ENCODE measurements at places on chromosomes 11 and 22.

DNA sequence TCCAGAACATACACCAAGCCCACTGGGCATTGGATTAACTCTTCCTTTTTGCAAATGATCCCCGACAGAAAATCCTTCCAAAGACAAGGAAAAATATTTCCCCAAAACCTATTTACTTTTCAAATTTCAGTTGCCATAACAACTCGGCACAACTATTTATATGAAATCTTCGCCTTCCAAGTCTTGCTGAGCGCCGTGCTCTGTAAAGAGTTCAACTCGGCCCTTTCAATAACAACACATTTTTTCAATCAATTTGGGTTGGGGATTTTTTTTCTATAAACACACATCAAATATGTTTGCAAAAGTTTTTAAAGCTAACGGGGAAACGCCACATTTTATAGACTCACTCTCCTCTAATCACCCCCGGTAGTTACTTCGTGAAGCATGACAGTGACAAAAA is 333.8 kb downstream of the MN1 start:
- no peak for DNase-seq

GRCh38 chr11:38219636-38220035 is 1621.6 kb upstream of the RAG2 start:
- no peak for DNase-seq

DNA sequence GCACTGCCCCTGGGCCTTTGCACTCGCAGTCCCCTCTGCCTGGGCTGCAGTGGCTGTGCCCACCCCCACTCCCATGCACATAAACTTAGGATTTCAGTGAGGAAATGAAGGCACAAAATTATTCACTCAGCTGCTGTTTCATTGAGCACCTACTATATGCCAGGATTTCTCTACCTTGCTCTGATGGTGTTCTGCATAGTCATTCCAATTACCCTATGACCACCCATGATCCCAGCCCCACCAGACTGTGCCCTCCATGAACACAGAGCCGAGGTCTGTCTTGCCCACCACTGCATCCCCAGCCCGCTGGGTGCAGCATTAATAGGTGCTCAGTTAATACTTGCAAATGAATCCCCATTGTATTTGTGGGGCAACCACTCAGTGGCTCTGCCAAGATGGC is 10.9 kb downstream of the CYTH4 start:
- DNase-seq: no peak

- no peak for DNase-seq
These were observed 3.2 kb upstream of the PCF11 start for GRCh38 chr11:83153764-83154163.

GRCh38 chr22:46159777-46160176 is 9.5 kb downstream of the PPARA start:
- no peak for DNase-seq

DNA sequence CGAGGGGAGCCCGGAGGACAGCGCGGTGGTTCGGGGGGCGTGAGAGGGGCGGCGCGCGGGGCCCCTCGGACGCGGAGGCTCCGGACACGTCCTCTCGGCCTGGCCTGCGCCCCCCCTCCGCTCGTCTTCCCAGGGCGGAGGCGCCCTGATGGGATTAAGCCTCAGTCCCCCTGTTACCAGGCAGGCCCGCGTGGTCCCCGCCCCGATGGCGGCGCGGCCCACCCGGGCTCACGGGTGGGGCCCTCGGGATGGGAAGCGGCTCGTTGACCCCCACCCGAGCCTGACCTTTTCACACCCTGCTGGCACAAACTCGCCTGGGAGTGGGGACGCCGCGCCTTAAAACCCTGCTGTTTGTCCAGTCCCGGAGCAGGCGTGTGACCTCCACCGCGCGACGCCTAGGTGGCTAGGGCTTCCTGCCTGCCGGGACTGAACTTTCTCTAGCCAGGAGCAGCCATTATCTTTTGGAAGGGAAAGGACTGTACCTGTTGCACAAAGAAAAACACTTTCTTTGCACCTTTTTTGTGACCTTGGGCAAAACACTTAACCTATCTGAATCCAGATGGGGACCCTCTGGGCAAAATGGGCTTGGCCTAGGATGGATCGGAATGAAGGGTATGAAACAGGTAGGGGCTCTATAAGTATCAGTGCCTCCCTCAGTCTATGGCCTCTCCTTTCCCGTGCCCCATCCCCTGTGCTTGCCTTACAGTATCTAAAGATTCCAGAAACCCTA is 1.0 kb downstream of the KIAA1671 start:
- DNase-seq: no peak

DNA sequence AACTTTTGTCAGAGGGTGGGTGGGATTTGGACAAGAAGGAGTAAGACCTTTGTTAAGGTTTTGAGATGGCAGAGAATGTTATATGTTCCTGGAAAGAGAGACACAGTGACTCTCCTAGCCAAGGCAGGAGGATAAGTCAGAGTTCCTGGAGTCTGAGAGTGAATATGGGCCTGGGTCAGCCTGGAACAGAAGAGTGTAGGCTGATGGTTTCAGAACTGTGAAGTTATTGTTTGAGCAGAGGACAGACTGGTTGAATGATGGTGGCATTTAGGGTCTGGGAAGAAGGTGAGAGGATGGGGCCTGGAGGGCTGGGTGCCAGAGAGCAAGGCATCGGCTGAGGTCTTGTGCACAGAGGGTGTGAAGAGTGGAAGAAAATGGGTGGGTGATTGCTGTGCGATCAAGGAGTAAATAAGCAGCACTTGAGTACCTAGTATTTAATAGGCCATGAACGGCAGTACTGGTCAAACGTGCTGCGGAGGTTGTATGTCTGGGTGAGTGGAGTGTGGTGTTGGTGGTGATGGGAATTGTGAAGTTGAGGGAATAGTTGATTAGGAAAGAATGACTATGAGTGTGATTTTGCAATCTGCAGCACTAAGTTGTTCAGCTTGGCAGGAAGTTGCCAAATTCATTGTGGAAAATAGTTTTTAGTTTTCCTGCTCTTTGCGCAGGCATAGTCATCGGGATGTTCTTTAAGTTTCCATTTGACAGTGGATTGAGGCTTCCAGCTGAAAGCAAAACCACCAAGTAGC is 1.8 kb downstream of the PANX1 start:
- DNase-seq: no peak

GRCh38 chr11:107006076-107006833 is 12.0 kb downstream of the GUCY1A2 start:
- no peak for DNase-seq

DNA sequence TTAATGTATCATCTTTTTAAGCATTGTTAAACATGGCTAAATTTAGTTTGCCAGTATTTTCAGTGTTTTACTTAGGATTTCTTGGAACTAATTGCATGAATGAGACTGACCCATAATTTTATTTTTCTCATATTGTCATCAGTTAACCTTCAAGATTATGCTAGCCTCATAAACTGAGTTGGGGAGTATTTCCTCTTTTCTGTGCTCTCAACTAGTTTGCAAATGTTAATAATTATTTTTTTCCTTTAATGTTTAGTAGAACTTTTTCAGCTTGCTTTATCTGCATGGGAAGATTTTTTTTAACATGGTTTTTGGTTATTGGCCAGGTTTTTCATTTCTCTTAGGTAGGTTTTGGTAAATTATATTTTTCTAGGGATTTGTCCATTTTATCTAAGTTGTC is 235.4 kb upstream of the SESN3 start:
- no peak for DNase-seq

DNA sequence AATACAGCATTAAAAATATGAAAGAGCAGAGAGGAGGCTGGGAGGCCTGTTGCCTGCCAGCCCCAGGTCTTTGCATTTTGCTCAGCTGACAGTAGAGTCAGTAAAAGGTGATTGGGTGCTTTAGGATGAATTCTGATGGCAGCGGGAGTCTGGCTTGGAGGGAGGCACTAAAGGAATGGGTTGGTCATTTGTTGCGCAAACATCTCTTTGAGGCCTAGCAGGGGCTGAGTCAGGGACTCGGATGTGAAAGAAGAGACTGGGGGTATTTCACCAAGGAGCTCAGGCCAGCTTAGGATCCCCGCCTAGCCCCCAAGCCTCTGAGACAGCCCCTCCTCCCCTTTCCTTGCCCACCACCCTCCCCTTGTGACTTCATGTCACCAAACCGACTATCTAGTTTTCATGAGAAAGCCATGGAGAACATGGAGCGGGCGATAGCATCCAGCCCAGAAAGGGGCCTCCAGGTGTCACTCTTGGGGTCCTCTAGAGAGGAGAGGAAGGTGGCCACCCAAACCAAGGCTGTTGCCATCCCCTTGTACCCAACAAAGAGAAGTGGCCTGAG is 9.7 kb downstream of the DGKZ start:
- no peak for DNase-seq

GRCh38 chr11:11425806-11426205 is 72.8 kb upstream of the CSNK2A3 start:
- DNase-seq: no peak

DNA sequence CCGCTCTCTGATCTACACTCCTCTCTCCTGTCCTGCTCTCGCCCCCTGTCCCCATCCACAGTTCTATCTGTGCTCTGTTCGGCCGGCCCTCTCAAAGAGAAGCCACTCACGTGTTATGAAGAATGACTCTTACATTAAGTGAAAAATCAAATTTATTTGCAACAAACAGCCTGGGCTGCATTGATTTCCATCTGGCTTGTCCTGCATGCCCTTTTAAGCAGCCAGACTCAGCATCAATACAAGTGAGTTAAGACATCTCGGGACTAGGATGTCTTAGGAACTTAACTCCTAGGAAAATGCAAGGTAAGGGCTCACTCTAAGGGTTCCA is 373.5 kb downstream of the TENM4 start:
- no peak for DNase-seq

DNA sequence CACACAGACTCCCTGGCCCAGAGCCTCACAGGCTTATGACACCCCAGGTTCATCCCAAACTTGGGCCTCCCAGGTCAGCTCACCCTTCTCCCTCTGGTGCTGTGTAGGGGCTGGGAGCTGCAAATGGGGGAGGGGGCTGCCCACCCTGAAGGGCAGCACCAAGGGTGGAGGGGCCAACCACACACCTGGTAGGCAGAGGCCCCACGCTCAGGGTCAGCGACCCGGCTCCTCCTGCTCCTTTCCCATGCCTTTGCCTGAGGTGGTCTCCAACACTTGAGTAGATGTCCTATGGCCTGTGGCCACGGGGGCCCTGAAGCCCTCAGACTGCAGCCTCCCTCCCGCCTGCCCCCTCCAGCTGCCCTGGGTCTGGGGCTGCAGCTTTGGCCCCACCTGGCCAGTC is 3.4 kb downstream of the DGCR6 start:
- DNase-seq: no peak

DNA sequence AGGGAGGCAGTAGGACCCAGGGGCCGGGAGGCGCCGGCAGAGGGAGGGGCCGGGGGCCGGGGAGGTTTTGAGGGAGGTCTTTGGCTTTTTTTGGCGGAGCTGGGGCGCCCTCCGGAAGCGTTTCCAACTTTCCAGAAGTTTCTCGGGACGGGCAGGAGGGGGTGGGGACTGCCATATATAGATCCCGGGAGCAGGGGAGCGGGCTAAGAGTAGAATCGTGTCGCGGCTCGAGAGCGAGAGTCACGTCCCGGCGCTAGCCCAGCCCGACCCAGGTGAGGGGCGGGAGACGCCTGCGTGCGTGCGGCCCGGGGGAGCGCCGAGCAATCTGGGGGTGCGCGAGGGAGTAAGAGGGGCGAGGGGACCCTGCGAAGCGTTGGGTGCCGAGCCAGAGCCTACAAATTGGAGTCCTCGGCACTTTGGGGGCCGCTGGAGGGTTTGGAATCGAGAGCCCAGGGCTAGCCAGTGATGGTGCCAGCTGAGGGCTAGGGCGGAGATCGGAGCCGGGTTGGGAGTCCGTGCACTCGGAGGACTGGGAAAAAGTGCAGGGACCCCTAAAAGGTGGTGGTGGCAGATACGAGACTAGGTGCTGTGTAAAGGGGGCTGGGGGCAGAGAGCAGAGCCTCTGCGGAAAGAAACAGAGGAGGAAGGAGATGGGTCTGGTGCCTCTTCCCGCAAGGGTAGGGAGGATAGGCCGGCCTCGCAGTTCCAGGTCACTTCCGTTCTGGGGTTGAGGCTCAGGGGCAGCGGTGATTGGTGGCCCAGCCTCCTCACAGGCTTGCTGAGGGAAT is at the start of gene SERPINH1:
TSS of gene SERPINH1 (plus strand) at position 206 of the 788 bp plus-strand sequence. CDS start 4,097 bp downstream, outside the sequence.
- DNase-seq: no peak

GRCh38 chr11:120610111-120610510 is 98.6 kb downstream of the GRIK4 start:
- no peak for DNase-seq

DNA sequence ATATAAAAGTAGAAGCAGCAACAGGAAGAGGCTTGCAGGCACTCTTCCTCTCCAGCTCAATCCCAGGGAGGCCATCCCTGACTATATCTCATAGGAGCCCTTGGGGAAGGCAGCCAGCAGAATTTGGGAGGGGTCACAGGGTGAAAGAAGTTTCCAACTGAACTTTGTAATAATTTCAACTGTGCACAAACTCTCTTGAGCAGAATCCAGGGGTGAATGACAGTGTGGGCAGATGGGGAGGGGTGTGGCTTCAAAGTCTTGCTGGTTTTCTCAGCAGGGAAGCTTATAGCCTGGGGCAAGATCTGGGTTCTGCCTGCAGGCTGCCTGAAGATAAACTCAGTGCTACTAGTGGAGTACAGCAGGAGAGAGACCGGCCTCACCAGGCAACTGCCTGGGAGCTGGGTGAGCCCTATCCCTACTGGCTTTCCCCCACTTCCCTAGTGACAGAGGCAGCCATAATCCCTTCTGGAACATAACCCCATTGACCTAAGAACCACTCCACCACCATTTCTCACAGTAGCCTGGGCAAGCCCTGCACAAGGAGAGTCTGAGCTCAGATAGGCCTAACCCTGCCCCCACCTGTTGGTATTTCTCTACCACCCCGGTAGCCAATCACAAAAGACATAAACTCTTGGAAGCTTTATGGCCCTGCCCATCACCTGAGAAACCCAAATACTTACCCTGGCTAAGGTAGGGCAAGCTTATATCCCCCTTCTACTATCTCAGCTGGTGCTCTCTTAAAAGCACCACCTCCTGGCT is 17.8 kb upstream of the TTC12 start:
- DNase-seq: no peak

DNA sequence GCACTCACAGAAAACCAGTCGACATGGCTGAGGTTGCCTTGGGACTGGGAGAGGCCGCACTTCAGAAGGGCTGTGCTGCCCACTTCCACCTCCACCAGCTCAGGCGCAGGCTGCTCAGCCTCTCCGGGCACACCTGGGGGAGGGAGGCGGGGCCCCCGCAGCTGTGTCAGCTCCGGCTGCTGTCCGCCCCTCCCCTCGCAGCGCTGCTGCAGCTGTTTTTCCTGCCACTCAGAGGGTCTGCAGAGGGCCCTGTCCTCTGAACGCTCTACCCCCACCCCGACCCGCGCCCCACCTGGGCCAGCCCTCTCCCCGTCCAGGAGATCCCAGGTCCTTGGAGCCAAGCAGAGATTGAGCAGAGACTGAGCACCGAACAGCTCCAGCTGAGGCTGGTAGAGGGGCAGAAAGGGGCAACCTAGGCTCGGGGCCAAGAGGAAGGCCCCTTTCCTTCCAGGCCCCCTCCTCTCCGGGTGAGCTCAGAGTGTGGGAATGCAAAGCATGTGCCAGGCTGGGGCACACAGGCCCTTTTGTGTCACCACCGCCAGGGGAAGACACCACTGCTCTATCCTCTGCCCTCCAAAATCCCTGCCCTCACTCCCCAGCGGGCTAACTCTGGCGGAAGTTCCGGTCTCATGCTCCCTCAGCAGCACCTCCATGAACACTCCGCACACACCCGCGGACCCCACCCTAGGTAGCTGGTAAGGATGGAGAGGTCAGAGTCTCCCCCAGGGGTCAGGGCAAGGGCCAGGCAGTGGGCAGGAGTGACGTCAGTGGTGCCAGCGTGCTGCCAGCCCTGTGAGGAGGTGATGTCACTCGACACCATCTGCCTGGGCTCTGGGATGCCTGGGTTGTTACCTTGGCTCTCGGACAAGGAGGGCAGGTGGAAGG is 1.6 kb downstream of the MCAM start:
- no peak for DNase-seq

Measured in NCI-H1694 treated with DMSO at 0.1 percent for 48 hours (cell line).